ENCODE measurements at places on chromosomes 7 and 10. TPM values are rescaled to one million over a fixed set of nuclear protein-coding genes. Genes with fewer than 3 reads are reported as not detected.

CHST12 gene
- 12.0 TPM for total RNA-seq

- DNase-seq, result no peak
Observed at GRCh38 chr7:92806496-92806895, 29.9 kb downstream of the CDK6 start.

TAS2R41 gene
- total RNA-seq, result not detected

GRCh38 chr7:44867073-44867995 lies 18.0 kb downstream of the PURB start:
- DNase-seq, result no peak

- DNase-seq, result no peak
Observed at GRCh38 chr7:438361-438760, 81.3 kb downstream of the PDGFA start.

DNA sequence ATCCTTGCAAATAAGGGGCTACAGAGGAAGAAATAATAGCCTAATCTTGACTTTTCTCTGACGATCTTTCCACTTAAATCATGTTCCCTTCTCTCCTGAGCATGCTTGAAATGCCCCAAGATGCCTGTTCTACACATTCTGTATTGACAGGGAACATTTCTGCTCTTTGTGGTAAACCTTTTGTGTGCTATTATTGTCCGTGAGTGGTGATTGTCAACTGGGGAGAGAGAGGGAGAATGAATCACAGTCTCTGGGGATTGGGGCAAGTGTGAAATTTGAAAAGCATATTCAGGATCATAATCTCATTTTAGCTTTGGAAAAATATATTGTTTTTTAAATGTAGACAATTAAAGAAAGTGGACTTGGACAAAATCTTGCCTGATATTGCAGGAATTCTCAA lies 20.6 kb downstream of the UBTD1 start:
- no peak for DNase-seq

- no peak for DNase-seq
Observed at GRCh38 chr10:100129424-100129823, 47.8 kb upstream of the CPN1 start.

SNCG gene
- 9.1 TPM for total RNA-seq

GRCh38 chr7:134750083-134751062 lies 29.1 kb upstream of the CALD1 start:
- DNase-seq, result peak; percentile 60

DNA sequence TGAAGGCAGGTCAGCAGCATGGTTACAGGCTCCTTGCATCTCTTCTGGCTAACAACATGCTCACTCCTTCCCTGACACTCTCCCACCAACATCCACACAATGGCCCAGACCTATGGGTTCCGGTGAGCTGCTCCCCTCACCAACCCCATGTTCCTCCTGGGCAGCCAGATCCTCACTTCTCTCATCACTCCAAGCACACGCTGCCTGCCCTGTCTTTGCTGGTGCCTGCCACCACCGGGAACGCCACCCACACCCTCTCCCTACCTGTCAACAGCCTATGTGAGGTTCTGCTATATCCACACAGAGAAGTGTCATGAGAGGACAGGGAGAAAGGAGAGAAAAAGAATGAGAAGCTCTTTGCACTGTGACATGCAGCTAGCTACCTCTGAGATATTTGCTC lies 14.6 kb downstream of the PARP12 start:
- no peak for DNase-seq

DNA sequence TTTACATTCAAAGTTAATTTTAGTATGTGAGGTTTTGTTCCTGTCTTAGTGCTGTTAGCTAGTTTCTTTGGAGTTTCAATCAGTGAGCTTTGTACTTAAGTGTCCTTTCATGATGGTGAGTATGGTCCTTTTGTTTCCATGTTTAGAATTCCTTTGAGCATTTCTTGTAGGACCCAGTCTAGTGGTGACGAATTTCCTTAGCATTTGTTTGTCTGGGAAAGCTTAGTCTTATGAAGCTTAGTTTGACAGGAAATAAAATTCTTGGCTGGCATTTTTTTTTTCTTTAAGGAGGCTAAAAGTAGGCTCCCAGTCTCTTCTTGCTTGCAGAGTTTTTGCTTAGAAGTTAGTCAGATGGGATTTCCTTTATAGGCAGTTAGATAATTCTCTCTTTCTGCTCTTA lies 209.2 kb upstream of the SEMA3C start:
- no peak for DNase-seq

DNA sequence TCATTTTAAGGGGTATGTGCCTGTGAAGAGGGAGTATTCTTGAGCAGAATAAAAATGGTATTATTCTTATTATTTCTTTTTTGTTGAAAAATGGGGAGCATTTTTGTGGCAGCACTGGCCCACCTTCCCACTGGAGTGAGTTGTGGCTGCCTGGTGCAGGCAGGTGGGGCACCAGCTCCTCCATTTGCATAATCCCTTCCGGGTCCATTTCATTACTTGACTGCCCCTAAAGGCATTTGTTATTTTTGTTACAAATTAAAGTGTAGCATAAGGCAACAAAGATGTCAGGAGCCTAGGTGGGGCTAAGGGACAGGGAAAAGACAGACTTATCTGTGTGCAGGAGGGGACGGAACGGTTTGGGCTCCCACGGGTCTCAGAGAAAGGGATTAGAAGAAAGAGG lies 26.8 kb downstream of the GOLGA7B start:
- DNase-seq, result no peak

GRCh38 chr7:120444650-120445049 lies 171.7 kb downstream of the KCND2 start:
- no peak for DNase-seq

BTBD16 gene
- total RNA-seq, result not detected

- no peak for DNase-seq
Observed at GRCh38 chr7:137847568-137848050, 835 bp upstream of the DGKI start.

SRRM3 gene
- total RNA-seq, result 0.66 TPM

DNA sequence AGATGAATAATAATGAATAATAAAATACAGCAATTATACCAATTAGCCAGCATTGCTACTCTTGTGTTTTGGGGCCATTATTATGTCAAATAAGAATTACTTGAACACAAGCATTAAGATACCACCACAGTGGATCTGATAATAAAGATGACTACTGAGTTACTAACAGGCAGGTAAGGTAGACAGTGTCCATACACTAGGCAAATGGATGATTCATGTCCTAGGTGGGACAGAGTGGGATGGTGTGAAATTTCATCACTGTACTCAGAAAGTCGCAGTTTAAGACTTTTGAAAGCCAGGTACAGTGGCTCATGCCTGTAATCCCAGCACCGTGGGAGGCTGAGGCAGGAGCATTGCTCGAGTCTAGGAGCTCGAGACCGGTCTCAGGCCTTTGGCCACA lies 8.7 kb upstream of the UNC5B start:
- no peak for DNase-seq

PYROXD2 gene
- 3.8 TPM for total RNA-seq

DNA sequence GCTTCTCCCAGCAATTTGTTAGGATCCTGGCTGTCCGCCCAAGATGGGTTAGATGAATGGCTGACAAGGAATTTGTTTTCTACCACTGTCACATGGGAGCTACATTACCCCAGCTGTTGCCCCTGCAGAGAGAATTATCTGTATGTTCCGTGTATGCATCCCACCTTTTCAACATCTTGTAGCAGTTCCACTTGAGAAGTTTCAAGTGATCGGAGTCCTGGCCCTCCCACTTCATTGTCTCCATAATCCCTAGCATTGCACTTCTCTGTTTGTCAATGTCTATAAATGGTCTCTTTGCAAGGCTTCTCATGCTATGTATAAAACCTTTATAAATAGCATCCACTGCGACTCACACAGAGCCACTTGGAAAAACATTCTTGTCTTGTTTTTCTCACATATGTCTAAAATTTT lies 972.5 kb downstream of the CNTNAP2 start:
- no peak for DNase-seq

- no peak for DNase-seq
Observed at GRCh38 chr10:23417254-23417653, 21.6 kb upstream of the OTUD1 start.

- no peak for DNase-seq
Observed at GRCh38 chr10:51590818-51591217, 108.6 kb downstream of the CSTF2T start.

DNA sequence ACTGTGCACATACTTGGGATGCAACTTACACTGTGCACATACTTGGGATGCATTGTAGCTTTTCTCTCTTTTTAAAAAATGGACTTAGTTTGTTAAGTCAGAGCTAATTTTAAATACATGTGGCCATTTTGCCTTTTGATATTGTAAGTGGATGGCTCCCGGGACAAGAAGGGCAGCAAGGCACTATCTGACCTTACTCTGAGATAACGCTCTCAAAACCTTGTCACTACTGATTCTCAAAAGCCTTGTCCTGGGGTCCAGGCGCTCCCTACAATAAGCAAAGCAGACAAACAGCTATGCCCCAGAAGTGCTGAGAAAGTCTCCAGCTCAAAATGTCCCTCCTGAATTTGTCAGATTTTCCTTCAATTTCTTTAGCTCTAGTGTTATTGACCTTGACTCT lies 66.9 kb upstream of the CACNB2 start:
- DNase-seq, result no peak

- DNase-seq, result no peak
Observed at GRCh38 chr7:151060416-151061212, 1.2 kb downstream of the SLC4A2 start.

DNA sequence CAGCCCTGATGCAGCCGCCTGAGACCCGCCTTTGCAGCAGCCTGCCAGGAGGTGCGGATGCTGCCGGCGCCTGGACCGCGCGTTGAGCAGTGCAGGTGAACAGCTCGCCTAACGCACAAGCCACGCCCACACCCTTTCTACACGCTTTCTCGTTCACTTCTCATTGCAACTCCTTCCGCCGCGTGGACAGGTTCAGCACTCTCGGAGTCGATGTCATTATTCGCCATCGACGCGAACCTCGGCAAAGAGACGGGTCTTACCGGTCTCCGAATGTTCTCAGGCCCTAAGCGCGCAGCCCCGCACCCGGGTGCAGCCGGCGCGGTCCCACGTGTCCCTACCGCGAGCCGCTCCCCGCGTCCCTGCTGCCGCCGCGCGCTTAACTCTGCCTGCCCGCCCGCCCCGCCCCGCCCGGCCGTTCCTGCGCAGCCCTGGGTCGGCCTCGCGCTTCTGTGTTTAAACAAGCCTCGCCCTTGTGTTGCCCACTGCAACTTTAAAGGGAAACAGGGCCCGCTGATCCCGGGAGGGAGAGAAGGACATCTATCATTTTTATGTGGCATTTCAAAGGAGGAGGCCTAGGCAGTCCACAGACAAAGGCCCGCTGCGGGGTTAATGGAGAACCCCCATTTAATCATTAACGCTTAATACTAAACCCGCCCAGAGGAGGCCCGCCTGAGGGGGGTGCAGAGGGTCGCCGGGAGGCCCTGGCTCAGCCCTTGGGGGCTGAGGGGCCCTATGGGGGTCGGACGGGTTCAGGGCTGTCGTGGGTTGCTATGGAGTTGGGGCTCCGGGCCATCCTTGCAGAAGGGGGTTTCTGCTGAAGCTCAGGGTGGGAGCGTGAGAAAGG lies 128.5 kb downstream of the WDR11 start:
- no peak for DNase-seq

DNA sequence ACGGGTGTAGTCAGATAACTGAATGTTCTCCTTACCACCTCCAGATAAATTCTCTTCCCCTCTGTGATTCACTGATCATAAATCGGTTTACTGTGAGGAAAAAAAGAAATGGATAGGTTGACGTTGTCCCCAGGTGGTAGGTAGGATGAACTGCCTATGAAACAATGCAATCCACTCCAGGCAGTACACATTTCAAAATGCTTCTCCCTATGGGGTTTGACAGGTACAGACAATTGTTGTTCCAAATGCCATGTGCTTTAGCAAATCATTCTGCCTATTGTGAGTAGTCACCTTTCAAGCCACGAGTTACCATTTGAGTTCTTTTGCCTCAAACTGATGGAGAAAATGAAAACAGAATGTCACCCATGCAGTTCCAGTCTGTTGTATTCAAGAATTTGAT lies 21.8 kb downstream of the VIM start:
- no peak for DNase-seq

ZP3 gene
- 4.0 TPM for total RNA-seq

NKX2-3 gene
- total RNA-seq, result not detected

DNA sequence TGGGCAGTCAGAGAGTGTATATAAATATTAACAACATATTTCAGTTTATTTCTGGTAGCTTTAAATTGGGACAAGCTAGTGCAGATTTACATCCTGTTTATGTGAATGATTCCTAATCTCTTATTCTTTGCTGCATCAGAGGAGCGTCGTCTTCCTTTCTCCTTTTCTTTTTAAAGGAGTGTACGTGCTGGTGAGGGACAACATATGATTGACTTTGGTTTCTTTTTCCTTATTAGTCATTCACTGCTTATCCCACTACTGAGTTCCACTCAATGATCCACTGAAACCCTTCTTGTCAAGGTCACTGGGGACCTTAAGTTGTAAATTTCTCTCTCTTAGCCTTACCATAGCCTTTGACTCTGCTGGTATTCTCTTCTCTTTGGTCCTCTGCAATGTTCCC lies 116.3 kb downstream of the EXOC4 start:
- no peak for DNase-seq

DPYSL4 gene
- total RNA-seq, result 0.84 TPM

- peak; percentile 37 for DNase-seq
Observed at GRCh38 chr10:29980084-29980483, 79.3 kb downstream of the JCAD start.

DNA sequence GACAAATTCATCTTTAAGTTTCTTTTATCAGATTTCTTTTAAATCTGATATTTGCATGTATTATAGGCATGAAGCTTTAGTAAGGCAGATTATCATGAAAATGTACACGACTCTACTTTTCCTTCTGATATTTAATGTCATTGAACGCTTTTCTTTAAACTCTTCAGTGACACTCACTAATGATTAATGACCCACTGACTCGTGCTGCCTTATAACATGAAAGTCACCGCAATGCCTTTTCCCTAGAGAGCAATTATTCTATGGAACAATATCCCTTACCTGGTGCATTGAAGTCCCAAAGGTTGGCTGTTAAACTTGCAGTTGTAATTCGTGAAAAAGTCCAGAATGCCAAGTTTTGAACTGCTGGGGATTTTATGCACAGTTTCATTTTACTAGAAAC lies 33.4 kb upstream of the HGF start:
- no peak for DNase-seq

GOLGA7B gene
- 0.69 TPM for total RNA-seq

DNA sequence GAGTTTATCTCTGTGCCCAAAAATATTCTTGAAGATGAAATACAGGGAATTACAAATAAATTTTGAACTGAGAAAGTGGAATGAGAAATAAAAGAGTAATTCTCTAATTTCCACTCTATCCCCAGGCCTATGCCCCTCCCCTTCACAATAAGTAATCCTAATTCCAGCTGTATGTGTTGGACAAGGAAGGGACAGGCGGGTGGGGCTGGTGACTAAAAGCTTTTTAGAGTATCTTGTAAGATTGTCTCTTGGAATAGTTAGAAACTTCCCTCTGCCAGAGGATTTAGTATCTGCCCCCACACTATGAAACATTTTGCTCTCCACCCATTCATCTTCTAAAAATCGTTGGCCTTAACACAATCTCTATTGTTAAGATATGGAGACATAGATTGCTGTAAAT lies 199.2 kb downstream of the MBL2 start:
- DNase-seq, result no peak

- DNase-seq, result no peak
Observed at GRCh38 chr10:54496852-54497251, 304.2 kb downstream of the PCDH15 start.

All from psoas muscle (tissue), 8 donors.